AG08395 (cell line): ENCODE measurements at places on chromosomes 7 and 10.
A peak's percentile ranks its signal among the peaks of the same experiment; 100 is the strongest.

DNA sequence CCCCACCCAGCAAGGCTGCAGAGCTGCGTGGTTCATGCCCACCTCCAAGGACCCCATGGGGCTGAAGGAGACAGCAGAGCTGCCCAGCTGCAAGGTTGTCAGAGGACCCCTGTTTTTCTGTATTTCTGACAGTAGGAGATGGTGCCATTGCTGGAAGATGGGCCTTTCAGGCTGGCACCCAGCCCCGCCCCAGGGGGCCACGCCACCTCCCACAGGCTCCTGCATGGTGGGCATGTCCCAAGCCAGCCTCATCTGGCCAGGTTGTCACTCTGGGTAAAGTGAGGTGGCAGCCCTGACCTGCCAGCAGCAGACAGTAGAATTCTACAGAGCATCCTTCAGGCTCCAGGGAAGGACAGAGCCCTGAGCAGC is 75.5 kb upstream of the RET start:
- DNase-seq: no peak

GRCh38 chr7:131338691-131339390 is 11.2 kb downstream of the MKLN1 start:
- DNase-seq: no peak

- DNase-seq: no peak
Measured at GRCh38 chr10:99875473-99875872, 93.0 kb downstream of the ABCC2 start.

GRCh38 chr7:31958226-31958625 is 112.0 kb downstream of the PDE1C start:
- no peak for DNase-seq

- no peak for DNase-seq
Measured at GRCh38 chr10:6135039-6135438, 46.2 kb downstream of the RBM17 start.

- peak; percentile 34 for DNase-seq
Measured at GRCh38 chr10:4586776-4587175, 239.2 kb upstream of the AKR1E2 start.

DNA sequence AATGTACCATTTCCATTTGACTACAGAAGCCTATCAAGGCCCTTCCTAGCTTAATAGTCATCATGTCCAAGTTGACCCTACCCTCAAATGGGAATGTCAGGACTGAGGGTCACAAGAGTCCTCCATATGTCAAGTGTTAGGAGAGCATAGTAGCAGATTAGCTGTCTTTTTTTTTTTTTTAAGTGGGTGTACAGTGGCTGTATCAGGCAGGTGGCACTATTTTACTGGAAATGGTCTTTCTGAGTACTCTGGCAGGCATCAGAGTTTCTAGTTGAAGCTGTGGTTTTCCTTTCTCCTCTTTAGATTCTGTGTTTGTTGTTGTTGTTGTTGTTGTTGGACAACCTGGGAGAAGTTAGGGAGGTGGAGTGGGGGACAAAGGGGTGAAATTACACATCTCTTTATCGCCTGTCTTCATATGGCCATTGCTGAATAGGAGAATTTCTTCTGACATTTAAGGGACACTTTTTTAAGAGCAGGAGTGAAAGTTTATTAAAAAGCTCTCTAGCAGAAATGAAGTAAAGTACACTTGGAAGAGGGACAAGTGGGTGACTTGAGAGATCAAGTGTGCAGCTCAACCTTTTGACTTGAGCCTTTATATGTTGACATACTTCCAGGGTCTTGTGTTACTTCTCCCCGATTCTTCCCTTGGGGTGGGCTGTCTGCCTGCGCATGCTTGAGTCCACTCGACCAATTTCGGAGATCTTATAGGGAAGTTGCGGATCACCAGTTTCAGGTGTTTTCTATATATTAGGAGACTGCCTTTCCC is 104.1 kb upstream of the FOXP2 start:
- no peak for DNase-seq
